ENCODE measurements at places on chromosomes 2 and 18.

DNA sequence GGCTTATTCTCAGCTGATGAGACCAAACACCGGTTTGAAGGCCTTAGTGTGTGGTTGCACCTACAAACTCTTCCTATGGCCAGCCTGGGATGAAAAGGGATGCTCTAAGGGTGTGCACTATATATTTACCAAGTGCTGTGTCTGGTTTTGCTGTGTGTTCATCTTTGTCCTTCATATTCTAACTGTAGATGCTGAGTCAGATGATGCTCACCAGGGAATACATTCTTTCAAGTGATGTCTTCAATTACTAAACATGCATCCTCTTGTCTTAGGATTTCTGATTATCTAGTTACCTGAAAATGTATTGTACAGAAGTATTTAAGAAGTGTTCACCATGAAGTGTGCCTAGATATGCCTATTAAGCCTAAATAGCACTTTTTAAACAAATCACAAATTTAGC lies 1111.6 kb upstream of the ZEB2 start:
- no peak for DNase-seq

DNA sequence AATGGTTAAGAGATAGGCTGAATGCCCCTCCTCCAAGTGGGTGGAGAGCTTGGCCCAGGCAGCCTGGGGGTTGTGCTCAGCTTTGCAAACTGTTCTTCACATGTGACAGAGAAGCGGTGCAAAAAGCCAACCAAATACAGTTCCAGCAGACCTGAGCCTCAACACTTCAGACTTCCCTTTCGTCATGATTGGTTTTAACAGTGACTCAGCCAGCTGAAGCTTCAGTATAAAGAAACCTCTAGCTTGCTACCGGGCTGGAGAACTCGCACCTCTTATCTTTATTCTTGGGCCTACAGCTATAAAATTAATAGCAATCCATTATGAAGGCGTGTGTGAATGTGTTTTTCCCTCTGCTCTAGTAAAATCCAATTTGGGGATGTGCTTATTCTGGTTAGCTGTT lies 20.0 kb downstream of the SETBP1 start:
- DNase-seq = no peak

DNA sequence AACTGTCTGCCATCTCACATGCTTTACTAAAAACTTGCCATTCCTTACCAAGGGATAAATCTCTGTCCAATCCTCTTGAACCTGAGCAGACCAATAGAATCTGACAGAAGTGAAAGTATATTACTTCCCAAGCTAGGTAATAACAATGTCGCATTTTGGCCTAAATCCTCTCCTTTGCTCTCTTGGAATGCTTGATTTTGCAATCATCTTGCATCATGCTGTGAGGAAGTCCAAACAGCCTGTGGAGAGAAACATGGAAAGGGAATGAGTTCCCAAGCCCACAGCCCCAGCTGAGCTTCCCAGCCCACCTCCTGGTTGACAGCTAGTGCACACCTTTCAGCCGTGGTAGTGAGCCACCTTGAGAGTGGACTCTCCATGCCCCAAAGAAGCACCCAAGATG lies 540.6 kb downstream of the STK39 start:
- no peak for DNase-seq

GRCh38 chr2:172336681-172337080 lies 90.7 kb upstream of the ITGA6 start:
- DNase-seq = no peak

DNA sequence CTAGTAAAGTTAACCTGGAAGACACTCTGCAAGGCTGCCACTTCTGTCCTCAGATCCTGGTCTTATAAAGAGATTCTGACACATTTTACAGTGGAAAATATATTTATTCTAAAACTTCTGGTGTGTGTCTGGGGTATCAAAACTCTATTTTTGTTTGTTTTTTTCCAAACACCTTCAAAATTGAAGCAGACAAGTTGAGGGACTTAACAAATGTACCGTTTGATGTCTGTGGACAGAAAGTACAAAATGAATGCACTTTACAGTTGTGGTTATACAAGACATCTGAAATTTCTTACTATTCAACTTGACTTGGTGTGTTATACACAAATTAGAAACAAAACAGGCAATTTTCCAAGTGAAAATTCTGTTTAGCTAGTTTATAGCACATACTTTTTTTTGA lies 823.2 kb upstream of the SALL3 start:
- DNase-seq = no peak

GRCh38 chr2:240220371-240220770 lies 79.9 kb upstream of the OTOS start:
- no peak for DNase-seq

GRCh38 chr18:1173593-1173992 lies 268.9 kb downstream of the ADCYAP1 start:
- DNase-seq = no peak

DNA sequence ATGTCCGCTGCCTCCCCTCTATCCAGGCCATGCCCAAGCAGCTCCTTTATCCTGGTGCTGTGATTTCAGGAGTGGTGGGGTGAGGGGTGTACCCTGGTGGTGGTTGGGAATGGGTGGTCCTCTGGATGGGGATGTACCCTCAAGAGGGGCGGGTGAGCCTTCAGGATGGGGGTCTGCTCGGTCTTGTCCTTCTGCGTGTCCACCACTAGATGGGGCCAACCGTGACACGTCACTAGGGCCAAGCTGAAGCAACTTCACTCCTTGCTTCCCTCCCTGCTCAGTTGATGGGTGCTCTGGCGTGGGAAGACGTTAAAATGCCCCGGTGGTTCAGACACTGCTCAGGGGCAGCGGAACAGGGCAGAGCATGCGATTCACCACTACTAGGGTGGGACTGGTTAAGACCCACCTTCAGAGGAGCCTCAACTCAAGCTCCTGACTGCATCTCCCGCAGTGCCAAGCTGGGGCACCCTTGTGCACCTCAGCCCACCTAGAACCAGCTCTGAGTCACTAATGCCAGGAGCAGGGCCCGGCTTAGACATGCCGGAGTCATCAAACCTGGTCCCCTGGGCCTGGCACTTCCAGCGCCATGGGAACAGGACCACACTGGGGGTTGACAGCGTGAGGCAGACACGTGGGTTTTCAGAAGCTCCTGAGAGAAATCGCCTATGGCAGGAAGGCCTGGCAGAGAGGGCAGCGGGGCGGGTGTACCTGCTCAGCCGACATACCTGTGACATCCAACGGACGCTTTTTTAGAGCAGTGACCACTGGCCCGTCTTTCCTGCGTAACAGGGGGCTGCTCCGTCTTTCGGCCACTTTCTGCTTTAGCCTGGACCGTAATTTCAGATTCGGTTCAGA lies 256.7 kb downstream of the HDAC4 start:
- no peak for DNase-seq

- DNase-seq = no peak
These were observed 104.8 kb downstream of the PLCL1 start for GRCh38 chr2:197908990-197909776.

DNA sequence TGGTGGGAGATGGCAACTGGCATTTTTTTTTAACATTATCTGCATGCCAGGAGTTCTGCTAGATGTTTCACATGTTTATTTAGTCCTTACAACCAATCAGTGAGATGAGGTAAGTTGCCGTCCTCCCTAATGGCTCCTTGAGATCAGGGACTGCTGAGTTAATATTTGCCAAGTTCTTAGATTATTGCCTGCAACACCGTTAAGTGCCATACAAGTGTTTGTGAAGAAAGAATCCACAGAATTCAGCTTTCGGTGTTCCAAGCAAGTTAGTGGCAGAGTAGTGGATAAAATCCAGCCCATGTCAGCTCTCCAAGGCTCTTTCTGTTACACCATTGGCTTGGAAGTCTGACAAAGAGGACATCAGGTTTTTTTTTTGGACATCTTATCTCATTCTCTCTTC lies 95.9 kb downstream of the C1QL2 start:
- no peak for DNase-seq

DNA sequence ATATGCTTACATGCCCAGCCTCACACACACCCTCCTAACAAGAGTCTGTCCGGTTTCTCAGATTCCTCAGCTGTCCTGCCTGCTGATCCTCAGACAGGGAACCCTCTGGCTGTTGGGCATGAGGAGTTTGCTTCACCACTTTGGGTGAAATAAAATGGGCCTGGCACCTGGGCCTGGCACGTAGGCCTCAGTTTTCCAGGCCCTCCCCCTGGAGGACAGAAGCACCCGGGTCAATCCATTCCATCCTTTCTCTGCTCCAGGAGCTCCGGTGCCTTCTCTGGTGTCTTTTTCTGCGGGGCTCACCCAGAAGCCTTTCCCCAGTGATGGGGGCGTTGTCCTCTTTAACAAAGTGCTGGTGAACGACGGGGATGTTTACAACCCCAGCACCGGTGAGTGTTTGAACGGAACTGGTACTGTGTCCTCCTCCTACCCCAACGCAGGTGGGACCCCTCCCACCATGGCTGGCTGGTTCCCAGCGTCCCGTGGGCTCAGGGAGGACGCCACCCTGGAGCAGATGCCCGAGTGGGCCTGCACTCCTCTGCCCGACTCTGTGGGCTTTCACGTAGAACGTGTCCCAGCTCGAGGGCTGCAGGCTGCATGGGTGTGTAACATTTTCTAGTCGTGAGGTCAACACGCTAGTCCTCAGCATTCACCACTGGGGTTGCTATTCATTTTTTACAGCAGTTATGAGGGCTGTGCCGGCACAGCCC lies 62.8 kb downstream of the EMILIN2 start:
- no peak for DNase-seq

DNA sequence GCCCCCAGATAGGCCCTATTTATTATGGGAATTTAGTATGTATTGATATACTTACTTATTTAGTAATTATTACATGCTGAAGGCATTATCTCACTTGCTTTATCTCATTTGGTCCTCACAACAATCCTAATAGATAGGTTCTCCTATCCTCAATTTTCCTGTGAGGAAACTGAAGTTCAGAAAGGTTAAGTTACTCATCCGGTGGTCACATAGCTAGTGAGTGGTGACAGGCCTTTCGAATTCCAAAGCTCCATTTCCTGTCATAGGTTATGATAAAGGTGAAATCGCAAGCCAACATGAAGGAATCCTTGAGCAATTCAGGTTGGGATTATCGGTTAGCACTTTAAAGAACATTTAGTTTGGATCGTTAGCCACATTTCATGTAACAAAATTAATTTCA lies 33.3 kb downstream of the NAB1 start:
- no peak for DNase-seq

GRCh38 chr18:50720325-50720674 lies 99.5 kb downstream of the MRO start:
- no peak for DNase-seq

DNA sequence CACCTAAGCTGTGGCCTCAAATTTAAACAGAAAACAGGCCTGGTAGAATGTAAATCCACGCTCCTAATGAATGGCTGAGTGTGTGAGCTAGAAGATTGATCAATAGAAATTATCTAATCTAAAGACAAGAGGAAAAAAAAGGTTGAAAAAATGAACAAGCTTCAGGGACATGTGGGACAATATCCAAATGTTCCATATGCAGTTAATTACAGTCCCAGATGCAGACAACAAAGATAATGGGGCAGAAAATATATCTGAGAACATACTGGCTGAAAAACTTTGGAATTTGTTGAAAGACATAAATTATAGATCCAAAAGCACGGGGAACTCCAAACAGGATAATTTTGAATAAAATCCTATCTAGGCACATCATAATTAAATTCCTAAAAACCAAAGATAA lies 186.7 kb upstream of the SIX2 start:
- no peak for DNase-seq

DNA sequence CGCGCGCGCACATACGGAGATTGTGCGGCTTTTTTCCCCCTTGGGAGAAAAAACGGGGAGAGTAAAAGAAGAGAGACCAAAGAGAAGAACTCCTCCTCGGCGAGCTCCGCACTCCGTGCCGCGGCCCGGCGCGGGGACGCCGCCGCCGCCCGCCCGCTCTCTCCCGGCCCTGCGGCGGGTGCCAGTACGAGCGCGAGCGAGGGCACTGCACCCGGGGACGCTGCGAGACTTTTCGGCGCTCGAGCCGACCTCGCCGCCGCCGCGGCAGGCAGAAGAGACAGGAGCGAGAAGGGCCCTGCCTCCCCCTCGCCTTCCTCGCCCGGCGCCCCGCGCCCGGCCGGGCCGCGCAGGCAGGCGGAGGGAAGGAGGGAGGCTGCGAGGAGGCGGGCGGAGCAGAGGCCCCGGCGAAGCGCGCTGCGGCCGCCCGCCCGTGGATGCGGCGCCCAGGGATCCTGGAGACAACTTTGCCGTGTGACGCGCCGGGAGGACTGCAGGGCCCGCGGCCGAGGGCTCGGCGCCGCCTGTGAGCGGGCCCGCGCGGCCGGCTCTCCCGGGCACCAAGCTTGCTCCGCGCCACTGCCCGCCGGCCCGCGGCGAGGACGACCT lies 857 bp upstream of the INHBB start:
- no peak for DNase-seq

GRCh38 chr2:170362313-170362870 lies 184.4 kb downstream of the MYO3B start:
- no peak for DNase-seq

GRCh38 chr2:234577191-234577590 lies 80.3 kb upstream of the ARL4C start:
- DNase-seq = no peak

- DNase-seq = no peak
These were observed 14.4 kb downstream of the GPR55 start for GRCh38 chr2:230910546-230911177.

DNA sequence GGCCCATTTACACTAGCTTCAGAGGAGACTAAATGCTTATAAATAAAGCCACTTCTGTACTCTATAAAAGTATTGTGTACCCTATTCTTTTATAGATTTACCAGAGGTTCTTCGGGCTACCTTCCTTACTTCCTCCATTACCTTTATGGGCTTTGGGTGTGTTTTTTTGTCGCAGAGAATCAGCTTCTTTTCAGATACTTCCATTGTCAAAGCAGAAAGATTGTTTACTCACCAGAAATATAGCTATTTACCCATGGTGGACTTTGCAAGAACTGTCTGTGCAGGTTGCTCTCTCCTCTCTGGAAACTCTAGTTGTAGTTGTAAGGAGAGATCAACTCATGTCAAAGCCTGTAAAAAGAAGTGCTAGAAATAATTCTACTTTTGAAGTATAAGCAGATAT lies 14.8 kb downstream of the CCDC121 start:
- no peak for DNase-seq
